Fibroblast of lung (primary cell): ENCODE measurements at places on chromosomes 5 and 9. TPM values are rescaled to one million over a fixed set of nuclear protein-coding genes. Genes with fewer than 3 reads are reported as not detected.

GRCh38 chr5:35223787-35224395, 6.4 kb downstream of the PRLR start:
- DNase-seq: no peak

- peak; percentile 80 for DNase-seq
Observed at GRCh38 chr9:12884736-12885395, 110.0 kb downstream of the LURAP1L start.

DNA sequence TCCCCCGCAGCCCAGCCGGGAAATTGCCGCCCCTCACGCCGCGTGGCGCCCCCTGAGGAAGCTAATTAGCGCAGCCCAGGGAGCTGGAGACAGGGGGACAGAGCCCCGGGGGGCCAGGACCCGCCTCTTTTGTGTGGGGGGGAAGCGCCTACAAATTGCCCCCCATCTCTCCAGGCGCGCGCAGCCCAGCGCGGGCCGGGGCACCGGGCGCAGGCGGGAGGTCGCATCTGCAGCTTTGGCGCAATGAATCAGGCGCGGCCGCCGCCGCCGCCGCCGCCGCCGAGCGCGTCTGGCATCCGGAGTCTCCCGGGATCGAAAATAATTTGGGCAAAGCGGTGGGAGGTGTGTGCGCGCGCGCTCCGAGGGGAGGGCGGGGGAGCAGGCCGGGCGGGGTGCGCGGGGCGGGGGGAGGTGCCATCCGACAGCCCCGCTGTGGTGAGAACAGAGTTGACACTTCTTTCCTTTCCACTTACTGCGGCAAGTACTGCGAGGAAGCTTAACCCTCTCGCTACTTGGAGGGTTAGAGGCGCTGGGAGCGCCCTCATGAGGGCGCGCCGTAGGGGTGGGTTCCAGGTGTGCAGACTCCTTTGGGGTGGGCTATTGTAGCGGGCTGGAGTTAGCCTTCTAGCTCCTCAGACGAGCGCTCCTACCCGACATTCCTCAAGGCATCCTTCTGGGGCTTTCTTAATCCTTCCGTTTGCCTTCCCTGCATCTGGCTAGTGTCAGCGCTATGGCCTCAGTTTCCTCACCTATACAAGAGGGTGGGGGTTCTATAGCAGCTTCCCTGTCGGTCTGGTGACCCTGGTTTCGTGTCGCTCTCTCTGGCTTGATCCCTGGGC, 63.1 kb downstream of the CXXC5 start:
- DNase-seq: peak; percentile 49

GRCh38 chr5:116315531-116315930, 230.7 kb downstream of the COMMD10 start:
- DNase-seq: no peak

DNA sequence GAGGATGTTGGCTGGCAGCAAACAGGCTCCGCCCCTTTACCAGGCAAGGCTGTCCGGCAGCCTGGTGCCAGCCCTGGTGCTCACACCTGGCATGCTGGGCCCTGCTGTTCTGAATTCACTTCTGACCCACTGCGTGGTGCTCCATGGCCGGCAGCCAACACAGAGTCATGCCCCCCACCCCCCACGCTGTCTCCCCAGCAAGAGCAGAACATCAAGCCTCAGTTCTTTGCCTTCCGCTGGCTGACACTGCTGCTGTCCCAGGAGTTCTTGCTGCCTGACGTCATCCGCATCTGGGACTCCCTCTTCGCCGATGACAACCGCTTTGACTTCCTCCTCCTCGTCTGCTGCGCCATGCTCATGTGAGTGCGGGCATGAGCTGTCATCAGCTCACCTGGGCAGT, 12.6 kb upstream of the ENDOG start:
- DNase-seq: no peak

DNA sequence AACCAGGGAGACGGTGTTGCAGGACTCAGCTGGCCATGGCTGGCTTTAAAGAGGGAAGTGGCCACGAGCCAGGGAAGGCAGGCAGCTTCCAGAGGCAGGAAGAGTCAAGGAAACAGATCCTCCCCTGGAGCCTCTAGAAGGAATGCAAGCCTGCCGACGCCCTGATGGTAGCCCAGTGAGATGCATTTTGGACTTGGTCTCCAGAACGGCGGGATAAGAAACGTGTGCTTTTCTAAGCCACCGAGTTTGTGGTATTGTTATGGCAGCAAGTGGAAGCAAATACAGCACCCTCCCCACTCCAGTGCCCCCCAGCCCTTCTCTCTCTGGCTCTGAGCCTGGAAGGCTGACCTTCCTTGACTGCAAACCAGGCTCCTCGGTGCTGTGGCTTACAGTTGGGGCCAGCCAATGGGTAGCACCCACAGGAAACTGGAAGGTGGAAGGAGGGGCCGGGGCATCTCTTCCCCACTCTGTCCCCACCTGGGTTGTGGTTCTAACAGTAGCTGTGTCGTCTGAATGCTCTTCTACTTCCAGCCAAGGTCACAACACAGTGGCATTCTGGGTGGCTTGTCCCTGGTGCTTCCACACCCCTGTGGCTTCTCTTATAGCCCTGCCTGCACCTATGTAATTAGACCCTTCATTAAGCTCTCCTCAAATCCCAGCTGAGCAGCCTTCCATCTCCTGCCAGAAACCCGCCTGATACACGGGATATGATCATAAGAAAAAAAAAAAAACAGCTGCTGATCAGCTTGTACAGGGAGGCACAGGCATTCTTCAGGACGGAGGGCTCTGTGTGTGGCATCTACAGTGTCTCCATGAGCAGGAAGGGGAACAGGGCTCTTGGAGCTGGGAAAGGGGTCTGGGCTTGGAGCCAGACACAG, 29.9 kb upstream of the UNC5A start:
- no peak for DNase-seq

- DNase-seq: no peak
Observed at GRCh38 chr5:168346417-168346816, 55.0 kb downstream of the WWC1 start.

DNA sequence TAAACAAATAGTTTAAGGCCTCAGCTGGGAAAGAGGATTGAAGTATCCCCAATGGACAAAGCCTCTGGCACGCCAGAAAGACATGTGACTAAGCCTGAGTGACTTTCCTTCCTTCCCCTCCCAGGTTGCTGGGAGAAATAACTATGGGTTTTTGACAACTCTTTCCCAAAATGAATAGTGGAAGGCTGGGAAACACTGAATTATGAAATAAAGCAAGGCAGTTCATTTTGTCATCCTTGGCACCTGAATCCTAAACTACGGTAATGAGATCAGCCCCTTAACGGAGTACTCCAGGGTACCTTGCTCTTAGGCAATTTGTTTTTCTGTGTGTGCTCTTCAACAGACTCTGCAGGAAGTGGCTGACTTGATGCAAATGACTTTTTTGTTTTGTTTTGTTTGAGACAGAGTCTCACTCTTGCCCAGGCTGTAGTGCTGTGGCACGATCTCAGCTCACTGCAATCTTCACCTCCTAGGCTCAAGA, 75.2 kb downstream of the LMNB1 start:
- no peak for DNase-seq

- peak; percentile 51 for DNase-seq
Observed at GRCh38 chr5:113043491-113043931, 66.9 kb downstream of the DCP2 start.

DNA sequence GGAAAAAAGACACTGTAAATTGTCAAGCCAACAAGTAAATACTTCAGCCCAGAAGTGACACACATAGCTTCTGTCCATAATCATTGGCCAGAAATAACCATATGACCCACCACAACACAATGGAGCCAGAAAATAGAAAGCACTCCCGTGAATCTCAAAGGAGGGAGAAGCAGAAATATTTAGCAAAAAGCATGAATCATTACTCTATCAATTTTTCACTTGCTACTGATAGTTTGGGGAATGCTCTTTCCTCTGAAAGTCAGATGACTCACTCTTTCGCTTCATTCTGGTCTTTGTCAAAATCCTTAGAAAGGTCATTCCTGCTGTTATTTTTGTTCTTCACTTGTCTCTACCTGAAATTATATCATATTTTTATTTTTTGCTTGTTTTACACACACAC, 312.6 kb downstream of the TMEM232 start:
- peak; percentile 84 for DNase-seq

DNA sequence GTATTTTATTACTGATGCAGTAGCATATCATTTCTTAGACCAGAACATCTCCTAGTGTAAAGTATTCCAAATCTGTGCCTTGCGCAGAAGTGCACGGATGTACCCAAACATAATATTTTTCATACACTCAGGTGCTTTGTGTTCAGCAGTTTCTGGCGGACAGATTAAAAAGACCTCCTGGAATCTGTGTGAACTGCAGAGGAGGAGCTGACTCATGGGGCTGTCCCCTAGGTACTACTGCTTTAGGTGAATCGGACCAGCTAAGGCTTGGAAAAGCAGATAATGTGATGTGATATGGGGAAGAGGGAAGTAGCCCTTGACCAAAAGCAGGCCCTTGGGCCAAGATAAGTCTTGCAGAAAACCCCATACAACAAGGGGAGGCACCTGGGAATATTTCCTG, 310.1 kb downstream of the PLK2 start:
- no peak for DNase-seq

GRCh38 chr9:121947775-121948174, 145.3 kb downstream of the TTLL11 start:
- DNase-seq: no peak

- peak; percentile 53 for DNase-seq
Observed at GRCh38 chr5:72234265-72234700, 85.8 kb downstream of the MRPS27 start.

GRCh38 chr5:174558190-174558589, 166.2 kb upstream of the MSX2 start:
- DNase-seq: no peak

DNA sequence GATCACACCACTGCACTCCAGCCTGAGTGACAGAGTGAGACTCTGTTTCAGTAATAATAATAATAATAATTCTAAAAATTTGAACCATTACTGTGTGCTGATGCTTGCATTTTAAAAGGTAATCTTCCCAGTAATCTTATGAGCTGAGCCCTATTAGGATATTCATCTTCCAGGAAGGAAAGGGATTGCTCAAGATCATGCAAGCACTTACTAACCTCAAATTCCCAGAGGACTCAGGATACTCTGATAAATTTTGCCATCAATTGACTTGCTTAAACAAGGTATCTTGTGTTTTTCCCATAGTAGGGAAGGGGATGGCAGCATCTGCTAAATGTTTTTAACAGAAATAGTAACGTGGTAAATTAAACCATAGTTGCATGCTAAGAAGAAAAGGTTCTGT, 176.4 kb upstream of the MRPS30 start:
- DNase-seq: no peak

- no peak for DNase-seq
Observed at GRCh38 chr5:1975898-1976765, 93.4 kb upstream of the IRX4 start.

DNA sequence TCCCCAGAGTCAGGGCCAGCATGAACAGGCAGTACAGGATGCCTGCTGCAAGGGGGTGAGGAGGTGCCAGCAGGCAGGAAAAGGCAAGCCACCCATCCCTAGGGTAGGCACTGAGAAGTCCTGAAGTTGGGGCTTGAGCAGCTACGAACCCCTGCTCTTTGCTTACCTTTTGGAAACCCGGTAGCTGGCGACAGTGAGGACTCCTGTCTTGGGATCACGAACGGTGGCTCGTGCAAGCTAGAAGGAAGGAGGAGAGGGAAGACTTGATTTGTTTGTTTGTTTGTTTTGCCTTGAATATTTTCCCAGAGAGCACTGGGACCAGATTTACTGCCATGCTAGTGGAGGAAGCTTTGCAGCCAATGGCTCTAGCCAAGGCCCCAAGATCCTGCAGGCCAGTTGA, 23.7 kb downstream of the P4HA2 start:
- DNase-seq: no peak

DNA sequence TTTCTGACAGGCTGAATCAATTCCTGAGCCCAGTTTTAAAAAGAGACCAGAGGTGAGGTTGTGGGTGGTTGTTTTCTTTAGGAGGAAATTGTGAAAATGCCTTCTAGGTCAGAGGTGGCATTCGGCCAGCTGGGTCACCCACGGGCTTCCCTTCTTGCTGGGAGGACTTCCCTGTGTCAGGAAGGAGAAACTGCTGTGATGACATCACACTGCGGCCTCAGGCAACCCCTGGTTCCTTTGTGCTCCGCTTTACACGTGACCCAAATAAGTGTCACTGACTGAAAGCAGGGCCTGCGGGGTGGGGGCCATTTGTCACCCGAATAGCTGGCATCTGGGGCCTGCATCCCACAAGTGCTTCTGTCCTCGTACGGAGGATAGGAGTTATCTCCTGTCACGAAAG, 39.7 kb downstream of the FABP6 start:
- DNase-seq: peak; percentile 88

GRCh38 chr5:107631805-107632362, 38.9 kb downstream of the EFNA5 start:
- no peak for DNase-seq

DNA sequence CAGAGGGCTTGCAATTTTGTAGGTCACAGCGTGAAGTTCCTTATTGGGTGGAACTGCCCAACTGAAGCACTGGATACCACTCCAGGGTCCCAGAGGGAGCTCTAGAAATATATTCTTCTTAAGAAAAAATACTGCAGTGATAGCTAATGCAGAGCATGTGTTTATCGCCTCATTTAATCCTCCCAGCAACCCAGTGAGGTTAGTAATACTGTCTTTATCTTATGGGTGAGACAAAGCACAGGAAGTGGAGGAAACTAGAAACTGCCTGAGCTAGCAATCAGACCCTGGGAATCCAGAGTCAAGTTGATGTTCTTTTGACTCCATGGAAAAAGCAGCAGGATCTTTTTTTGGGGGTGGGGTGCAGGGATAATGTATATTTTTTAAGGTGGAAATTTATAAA, 153.3 kb downstream of the PJA2 start:
- no peak for DNase-seq

- no peak for DNase-seq
Observed at GRCh38 chr9:14546693-14547092, 146.5 kb downstream of the ZDHHC21 start.

DNA sequence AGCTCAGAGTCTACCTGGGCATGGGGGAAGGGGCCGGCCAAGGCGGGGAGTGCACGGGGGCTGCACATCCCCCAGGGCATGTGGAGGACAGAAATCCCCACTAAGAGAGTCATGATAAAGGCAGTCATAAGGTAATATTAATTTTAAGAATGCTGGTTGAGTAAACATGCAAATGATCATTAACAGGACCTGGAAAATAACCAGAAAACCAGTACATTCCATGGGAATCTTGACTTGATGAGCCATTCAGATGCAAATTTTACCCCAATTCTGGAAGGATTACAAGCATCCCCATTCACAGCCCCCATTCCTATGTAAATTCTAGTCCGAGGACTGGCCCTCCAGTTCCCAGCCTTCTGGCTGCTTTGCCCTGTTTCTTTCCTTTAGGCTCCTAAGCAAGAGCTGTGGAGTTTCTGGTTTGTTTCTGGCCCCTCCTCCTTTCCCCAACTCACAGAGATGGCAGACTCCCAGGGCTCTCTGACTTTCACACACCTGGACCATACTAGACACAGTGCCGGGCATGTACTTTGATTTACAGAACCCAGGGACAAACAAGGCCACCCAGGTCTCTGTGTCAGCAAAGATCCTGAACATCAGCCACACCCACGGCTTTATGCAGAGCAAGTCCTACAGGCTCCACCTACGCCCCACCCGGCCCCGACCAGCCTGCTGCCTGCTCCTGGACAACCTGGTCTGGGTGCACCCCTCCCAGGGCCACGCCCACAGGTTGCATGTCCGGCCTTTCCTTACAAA, 62.7 kb downstream of the SEMA4D start:
- DNase-seq: no peak

The KIAA1958 gene
- total RNA-seq: 2.1 and 3.0 TPM in 2 replicates

The BARHL1 gene
- not detected in 2 replicates for total RNA-seq

The MAMDC2 gene
- 5.4 and 23.0 TPM in 2 replicates for total RNA-seq

The NIPSNAP3A gene
- 16.7 and 32.5 TPM in 2 replicates for total RNA-seq

The HTR1A gene
- not detected in 2 replicates for total RNA-seq

The IFNB1 gene
- total RNA-seq: under 0.01 and 0.17 TPM in 2 replicates

The CD74 gene
- 3.9 and 5.9 TPM in 2 replicates for total RNA-seq

The FABP6 gene
- not detected in 2 replicates for total RNA-seq

The FOXE1 gene
- total RNA-seq: not detected in 2 replicates

The ANKRD31 gene
- 0.26 and 0.33 TPM in 2 replicates for total RNA-seq

The ADRB2 gene
- 1.0 and 4.5 TPM in 2 replicates for total RNA-seq

The PPP1R26 gene
- total RNA-seq: 8.7 and 8.9 TPM in 2 replicates

The GRIN3A gene
- total RNA-seq: not detected in 2 replicates
